ENCODE measurements at places on chromosomes 13 and 19.

- no peak for DNase-seq
Observed at GRCh38 chr13:47843005-47843404, 158.1 kb downstream of the SUCLA2 start.

DNA sequence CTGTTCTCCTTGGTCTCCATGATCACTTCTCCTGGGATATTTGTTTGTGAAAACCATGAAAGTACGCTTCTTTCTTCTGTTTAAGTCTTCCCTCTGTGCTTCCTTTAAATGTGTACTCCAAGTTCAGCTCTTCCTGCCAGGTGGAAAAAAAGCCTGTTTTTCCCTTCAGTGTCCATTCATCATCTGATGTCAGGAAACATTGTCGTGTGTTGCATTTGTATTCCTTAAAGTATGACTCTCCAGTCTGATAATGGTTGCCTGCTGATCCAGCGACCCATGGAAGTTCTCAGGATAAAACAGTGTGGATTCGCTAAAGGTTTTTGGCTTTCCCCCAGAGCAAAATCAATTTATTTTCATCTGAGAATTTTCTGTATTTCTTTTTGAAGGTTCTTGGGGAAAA is 22.3 kb downstream of the SACS start:
- no peak for DNase-seq

DNA sequence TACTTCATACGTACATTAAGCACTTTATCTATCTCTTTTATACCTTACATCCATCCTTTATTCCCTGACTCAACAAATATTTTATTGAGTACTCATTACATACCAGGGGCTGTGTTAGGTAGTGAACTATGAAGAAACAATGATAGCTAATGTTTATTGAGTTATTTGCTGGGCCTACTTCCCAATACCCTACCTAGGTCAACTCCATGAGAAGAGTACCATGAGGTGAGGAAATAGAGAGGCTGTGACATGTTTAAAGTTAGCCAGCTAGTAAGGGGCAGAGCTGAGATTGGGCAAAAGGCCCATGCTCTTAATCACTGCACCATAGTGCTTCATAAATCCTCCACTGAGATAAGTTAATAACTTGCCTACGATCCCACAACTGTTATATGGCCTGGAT is 79.9 kb downstream of the FREM2 start:
- DNase-seq = no peak

- no peak for DNase-seq
Observed at GRCh38 chr13:109235901-109236300, 550.5 kb downstream of the IRS2 start.

GRCh38 chr13:113534236-113534860 is 43.8 kb upstream of the DCUN1D2 start:
- no peak for DNase-seq

DNA sequence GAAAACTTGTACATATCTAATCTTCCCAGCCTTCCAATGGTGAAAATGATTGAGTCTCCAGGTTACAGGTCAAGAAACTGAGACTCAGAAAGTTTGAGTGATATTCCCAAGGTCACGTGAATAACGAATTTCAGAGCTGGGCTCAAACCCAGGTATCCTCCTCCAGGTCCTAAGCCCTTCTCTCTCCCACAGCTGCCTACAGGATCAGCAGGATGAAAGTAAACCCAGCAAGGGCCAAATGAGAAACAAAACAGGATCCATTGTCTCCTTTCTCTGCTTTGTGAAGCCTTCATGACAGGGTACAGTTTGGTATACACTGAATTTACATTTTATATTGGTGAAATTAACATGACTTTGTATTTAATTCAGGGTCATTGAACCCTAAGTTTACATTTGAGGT is 208.1 kb downstream of the RBM26 start:
- no peak for DNase-seq

DNA sequence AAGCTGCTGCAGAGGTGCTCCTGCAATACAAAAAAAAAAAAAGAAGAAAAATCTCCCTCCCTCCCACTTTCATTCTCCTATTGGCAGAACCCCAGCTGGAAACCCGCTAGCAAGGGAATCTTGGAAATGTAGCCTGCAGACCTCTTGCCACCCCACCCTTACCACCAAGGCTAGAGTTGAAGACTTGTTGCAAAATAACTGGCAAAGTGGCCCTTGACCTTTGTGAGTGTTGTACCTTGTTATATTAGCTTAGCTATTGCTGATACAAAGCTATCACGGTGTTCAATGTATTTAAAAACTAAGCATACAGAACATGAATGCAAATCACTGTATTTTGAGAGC is 57.5 kb upstream of the KCTD4 start:
- no peak for DNase-seq

- no peak for DNase-seq
Observed at GRCh38 chr13:53023246-53023645, 5.4 kb upstream of the OLFM4 start.

GRCh38 chr13:109687559-109688448 is 98.6 kb downstream of the IRS2 start:
- no peak for DNase-seq

GRCh38 chr13:93225610-93226009 is 997 bp upstream of the GPC6 start:
- no peak for DNase-seq

- DNase-seq = no peak
Observed at GRCh38 chr13:46168783-46169182, 13.2 kb downstream of the LCP1 start.

- no peak for DNase-seq
Observed at GRCh38 chr13:50152655-50153309, 137.5 kb downstream of the KCNRG start.

DNA sequence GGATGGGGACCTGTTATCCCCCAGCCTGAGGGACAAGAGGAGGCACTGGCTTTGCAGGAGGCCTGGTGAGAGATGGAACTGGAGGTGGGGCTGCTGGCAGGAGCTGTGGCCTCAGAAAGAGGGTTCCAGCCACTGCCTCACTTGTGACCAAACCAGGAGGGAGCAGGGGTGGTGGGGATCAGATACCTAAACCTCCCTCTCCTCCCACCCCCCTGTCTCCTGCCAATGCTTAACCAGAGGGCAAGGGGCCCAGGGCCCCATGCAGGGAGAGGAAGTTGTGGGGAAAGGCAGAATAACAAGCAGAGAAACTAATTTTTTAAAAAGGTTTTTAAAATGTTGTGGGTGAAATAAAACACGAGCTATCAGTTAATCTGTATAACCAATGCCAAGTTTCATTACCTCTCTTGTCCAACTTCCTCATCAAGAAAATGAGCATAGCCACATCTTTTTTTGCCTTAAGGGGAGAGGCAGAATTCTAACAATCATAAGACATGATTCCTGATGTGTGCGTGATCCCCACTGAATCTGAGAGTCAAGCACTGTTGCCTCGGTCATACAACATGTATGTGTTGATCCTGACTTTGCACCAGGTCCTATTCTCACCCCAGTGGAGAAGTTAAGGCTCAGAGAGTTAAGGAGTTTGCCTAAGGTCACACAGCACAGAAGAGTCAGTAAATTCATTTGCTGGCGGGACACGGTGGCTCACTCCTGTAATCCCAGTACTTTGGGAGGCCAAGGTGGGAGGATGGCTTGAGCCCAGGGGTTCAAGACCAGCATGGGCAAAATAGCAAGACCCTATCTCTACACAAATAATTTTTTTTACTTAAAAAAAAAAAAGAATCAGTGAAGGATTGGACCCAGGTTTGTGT is 12.9 kb downstream of the FXYD5 start:
- no peak for DNase-seq

DNA sequence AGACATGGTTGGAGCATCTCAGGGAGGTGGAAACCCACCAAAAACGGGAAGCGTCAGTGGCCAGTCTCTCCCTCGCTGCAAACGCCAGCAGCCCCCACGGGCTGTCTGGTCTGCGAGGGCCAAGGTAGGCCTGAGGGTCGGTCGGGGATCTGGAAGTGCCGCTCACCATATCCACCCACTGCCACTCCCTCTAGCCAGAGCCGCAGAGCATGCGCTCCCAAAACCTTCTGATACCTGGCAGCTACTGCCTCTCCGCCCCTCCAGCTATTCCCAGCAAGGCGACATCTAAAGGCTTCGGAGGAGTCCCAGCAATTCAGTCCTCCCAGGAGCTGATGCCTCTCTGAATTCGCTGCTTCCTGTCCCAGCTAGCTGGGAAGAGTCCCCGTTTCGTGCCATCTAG is 4.4 kb upstream of the FKRP start:
- DNase-seq = no peak

DNA sequence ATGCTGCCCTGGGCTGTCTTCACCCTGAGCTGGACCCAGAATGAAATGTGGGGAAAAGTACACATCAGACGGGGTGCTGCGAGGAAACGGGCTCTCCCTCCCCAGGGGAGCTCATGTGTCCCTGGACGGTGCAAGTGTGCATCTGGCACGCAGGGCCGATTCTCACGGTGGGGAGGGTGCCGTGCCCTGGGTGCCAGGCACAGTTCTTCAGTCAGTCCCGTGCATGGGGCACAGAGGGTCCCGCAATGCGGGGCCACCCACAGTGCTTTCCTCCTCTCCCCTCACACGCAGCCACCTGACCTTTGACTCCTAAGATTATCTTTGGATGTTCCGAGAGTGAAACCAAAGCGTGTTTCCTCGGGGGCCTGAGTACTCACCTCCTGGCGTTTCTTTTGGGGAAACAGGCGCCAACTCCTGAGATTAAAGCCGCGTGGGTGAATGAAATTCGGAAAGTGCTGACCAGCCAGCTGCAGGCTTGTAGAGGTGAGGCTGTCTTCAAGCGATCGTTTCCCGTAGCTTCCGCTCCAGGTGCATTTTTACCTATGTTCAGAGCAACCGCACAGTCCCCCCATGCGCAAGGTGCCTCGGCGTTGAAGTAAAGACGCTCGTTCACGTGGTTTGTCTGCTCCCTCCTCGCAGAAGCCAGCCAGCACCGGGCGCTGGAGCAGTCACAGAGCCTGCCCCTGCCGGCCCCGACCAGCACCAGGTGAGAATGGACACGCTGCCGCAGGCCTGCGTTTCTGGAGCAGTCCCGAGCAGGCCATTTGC is 17.5 kb upstream of the F7 start:
- no peak for DNase-seq
